GM12878 (cell line): ENCODE measurements at places on chromosomes 4 and X.

GRCh38 chr4:189177130-189177529 is 763.5 kb upstream of the FRG1 start:
- DNase-seq = no peak

DNA sequence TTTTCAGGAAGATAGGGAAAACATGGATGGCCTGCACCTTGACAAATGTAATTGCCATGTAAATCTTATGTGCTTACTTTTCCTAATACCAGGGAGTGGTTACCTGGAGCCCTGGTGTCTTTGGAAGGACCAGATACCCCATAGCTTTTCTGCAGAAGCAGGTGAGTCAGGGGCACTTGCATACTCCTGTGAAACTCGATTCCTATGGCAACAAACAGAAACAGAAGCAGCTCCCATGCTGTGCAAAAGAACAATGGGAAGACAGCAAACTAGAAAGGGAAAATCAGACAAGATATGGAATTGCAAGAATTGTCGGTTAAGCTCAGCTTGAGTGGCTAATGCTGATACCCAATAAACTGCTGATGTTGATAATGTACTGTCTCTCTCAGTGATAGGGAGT is 117.4 kb upstream of the AFF2 start:
- DNase-seq = no peak

GRCh38 chr4:87270144-87270543 is 49.7 kb upstream of the KLHL8 start:
- DNase-seq = no peak

DNA sequence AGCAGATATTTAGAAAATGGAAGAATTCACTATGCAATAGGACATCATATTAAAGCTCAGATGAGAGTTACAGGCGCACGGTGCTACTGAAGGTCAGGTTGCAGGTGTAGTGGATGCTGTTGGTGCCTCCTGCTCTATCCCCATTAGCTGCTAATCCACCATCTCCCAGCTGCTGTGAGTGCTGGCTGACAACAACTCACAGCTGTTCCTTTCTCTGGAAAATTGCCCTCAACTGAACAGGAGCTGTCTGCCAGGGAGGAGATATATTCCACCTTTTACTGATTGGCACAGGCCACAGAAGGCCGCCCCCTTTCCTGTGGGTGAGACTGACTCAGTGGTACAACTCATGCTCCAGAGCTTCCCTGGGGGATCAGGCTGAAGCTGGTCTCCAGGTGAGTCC is 48.7 kb downstream of the UCHL1 start:
- DNase-seq = no peak

GRCh38 chrX:40402831-40403533 is 177.8 kb upstream of the ATP6AP2 start:
- DNase-seq = no peak
